RWPE1 (cell line): ENCODE measurements at places on chromosomes 3 and 15.

DNA sequence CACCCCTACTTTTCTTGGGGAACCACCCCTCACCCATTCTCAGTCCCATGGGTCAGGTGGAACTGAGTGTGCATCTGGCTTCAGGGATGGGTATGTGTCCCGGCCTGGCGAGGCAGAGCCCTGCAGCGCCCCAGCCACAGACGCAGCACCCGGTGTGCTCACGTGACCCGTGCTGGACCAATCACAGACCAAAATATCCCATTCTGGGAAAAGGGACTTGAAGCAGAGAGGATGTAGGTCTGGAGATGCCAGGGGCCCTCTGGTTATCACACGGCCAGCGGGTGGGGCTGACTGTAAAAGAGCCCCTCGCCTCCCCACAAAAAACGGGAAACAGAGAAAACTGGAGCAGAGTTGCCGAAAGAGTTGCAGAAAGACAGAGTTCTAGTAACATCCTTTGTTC lies 138.0 kb upstream of the RAD18 start:
- no peak for DNase-seq

- no peak for DNase-seq
Measured at GRCh38 chr3:135268941-135269532, 474.0 kb downstream of the EPHB1 start.

DNA sequence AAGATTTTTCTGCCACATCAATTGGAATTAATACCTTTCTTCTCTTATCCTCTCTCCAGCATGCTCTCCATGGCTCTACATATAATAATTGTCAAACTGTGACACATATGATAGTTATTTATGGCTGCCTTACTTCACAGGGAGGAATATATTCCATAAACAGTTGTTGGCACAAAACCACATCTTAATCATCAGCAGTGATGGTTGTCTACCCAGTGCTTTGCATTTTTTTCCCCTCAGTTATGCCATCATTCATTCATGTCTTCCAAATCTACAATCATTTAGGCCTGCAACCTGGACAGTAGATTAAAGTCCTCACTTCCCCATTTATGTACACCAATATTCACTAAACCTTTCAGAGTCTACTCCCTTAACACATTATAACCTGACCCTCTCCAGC lies 107.7 kb downstream of the THRB start:
- DNase-seq: no peak

GRCh38 chr15:98996169-98996568 lies 11.4 kb downstream of the PGPEP1L start:
- no peak for DNase-seq
